ENCODE measurements at places on chromosomes 11 and 22.

DNA sequence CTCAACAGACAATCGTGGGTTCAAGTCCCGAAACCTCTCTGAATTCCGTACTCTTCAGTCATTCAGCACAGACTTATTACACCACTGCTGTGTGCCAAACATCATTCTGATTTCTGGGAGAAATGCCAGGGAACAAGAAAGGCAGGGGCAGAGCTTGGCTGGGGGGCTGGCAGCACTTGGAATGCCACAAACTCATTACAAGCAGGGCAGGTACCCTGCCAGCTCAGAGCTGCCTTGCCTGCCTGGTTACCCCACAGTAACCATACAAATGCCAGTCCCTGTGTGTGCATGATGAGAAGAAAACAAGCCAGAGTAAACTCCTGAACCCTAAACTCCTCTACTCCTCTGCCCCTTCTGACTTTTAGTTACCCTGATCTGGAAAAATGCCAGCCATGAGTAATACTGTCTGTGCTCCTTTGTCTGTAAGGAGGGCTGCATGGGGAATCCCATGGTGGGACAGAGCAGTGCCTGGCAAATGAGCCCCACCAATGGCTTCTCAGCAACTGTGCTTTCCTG lies 6.9 kb upstream of the RAD9A start:
- DNase-seq = no peak

DNA sequence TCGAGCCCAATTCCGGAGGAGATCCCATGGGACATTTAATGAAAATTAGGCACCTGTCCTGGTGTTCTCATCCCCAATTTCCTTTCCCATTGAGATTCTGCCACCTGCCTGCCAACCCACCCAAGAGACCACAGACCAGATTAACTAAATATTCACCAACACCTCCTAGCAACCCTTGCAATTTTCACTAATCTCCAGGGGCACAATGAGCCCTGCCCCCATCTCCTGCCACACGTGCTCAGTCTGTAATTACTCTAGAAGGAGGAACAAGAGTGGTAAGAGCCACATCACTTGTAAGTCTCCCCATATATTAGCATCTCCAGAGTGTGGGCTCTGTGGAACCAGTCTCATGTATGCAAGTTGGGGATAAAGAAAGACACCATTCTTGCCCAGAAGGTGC lies 38.0 kb downstream of the IL18BP start:
- no peak for DNase-seq

- no peak for DNase-seq
Observed at GRCh38 chr11:84799112-84799511, 828.0 kb downstream of the DLG2 start.

DNA sequence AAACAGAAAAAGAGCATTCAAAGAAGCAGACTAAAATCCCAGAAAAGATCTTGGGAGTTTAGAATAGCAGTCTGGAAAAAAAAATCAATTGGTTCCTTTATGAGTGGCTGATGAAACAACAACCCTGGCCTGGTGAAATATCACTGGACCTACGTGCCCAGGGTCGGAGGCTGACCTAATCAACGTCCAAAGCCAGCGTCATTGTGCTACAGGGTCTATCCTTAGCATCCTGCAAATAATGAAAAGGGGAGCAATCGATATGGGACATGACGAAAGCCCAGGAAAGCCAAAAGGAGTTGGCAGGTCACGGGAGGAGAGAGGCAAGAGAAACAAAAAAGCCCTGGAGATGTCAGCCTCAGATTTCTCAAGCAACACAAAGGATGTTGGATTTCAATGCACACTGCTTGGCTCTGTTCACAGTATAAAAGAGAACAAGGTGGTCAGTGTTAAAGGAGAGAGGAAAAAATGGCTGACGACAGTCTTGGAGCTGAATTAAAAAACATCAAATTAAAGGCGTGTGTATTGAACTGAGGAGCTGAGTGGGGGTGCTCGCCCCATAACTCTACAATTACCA lies 148.8 kb downstream of the BLID start:
- DNase-seq = no peak

DNA sequence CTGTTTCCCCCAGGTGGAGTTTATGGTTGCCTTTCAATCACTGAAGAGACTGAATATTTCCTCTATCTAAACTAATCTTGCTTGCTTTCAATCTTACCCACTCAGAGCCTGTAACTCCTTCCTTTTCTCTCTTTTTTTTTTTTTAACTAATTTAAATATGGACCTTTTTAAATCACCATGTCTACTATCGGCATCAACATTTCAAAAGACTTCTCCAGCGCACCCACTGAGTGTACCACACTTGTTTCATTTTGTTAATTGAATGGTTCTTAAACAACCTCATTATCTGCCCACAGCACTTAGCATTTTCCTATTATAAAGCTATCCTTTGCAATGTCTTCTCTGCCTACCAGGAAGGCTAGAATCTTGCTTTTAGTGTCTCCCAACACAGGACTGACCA lies 1212.5 kb downstream of the LRRC4C start:
- DNase-seq = no peak

DNA sequence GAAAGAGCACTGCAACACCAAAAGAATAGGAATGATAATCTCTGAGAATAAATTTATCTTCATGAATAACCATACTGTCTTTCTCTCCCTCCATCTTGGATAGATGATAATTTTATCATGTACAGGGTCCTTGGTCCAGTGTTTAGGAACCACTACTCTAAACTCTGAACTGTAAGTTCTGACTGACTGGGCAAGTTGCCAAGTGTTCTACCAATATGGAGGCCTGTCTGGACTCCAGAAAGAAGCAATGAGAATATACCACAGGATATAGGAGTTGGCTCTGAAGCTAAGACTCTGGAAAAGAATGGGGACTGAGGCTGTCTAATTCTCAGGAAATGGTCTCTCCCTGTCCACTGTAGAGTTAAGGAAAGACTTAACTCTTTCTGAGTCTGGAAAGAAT lies 1.5 kb downstream of the FHIP1B start:
- DNase-seq = no peak

GRCh38 chr11:69304686-69305085 lies 10.7 kb downstream of the MYEOV start:
- no peak for DNase-seq

GRCh38 chr11:3087373-3087772 lies 30.1 kb upstream of the CARS1 start:
- DNase-seq = no peak

DNA sequence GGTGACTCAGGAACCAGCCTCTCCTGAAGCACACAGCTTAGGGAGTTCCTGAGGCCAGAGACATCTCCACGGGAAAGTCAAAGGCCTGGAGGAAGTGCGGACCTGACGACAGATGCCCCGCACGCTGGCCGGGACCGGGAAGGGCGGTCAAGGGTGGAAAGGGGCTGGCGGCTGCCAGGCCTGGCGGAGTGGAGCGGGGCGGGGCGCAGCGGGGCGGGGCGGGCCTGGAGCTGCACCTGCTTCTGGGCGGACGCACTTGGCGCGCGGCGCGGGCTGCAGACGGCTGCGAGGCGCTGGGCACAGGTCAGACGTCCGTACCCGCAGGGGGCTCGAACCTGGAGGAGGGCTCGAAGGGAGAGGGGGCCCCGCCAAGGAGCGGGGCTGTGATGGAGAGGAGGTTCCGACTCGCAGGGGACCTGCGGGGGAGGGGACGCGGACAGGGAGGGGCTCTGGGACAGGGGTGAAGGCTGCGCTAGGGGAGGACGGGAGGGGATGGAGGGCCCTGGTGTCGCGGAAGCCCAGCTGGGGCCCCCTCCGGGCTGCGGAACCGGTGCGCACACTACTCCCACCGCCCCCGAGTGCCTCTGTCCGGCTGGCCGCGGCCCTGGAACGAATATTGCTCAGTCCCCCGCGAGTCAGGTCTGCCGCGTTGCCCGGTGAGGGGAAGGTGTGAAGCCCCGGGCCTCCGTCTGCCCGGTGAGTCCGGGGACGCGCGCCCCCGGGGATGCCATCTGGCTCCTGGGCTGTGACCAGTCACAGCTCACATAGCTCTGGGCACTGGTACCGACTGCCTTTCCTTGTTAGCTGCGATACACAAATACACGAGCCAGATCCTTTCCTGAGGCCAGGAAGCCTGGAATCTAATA lies at the start of gene TMEM45B:
Gene TMEM45B, plus strand, starts transcription at position 253 of the 866 bp plus-strand sequence. CDS start 36,635 bp downstream, outside the sequence.
- DNase-seq = peak; percentile 43

DNA sequence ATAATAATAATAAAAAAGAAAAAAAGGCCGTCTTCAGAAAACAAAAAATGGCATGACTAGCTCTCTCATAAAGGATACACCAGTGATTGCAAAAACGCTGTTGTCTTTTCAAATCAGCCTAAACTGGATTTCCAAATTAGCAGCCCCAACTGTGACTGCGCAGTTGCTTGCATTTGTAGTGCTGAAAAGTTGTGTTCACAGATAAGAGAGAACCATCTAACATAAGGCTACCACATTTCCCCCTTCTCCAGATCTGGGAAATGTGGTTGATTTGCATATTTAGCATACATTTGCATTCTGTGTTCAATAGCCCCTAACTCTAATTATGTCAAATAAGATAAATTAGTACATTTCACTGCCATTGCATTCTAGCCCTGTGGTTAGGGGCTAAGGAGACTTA lies 650.7 kb downstream of the OPCML start:
- DNase-seq = no peak

GRCh38 chr11:114847306-114847975 lies 169.1 kb downstream of the NXPE2 start:
- no peak for DNase-seq

- DNase-seq = no peak
Observed at GRCh38 chr11:115886422-115886733, 382.2 kb upstream of the CADM1 start.

DNA sequence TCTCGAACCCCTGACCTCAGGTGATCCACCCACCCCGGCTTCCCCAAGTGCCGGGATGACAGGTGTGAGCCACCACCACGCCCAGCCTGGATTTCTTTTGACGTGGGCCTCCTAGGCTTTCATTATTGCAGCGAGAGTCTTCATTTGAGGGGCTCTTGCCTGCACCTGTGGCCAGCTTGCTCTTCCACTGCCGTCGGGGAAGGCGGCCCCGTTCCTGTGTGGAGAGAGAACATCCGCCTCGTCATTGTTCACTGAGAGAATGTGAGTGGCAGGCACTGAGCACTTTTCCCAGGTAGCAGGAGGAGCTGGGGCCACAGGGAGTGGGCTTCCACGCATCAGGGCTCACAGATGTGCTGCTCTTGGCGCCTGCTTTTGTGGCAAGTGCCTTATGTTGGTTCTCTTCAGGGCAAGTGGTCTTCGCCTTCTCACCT lies 365.0 kb downstream of the TBC1D22A start:
- no peak for DNase-seq

DNA sequence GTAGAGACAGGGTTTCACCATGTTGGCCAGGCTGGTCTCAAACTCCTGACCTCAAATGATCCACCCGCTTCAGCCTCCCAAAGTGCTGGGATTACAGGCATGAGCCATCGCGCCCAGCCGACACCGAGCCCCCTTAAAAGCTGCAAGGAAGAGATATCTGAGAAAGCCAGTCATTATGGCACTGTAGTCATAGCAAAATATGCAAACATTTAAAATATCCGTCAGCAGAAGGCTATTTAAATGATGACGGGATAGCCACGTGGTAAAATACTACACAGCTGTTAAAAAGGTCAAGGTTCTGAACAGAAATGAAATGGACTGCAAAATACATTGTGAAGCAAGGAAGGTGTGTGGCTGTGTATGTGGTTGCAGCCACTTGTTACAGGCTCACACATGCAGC lies 6.4 kb upstream of the CCDC88B start:
- no peak for DNase-seq

- DNase-seq = no peak
Observed at GRCh38 chr11:47108214-47108613, 68.5 kb downstream of the ARFGAP2 start.

GRCh38 chr11:92707173-92707619 lies 262.3 kb upstream of the MTNR1B start:
- DNase-seq = no peak

- DNase-seq = no peak
Observed at GRCh38 chr11:84543367-84544159, 1083.6 kb downstream of the DLG2 start.

DNA sequence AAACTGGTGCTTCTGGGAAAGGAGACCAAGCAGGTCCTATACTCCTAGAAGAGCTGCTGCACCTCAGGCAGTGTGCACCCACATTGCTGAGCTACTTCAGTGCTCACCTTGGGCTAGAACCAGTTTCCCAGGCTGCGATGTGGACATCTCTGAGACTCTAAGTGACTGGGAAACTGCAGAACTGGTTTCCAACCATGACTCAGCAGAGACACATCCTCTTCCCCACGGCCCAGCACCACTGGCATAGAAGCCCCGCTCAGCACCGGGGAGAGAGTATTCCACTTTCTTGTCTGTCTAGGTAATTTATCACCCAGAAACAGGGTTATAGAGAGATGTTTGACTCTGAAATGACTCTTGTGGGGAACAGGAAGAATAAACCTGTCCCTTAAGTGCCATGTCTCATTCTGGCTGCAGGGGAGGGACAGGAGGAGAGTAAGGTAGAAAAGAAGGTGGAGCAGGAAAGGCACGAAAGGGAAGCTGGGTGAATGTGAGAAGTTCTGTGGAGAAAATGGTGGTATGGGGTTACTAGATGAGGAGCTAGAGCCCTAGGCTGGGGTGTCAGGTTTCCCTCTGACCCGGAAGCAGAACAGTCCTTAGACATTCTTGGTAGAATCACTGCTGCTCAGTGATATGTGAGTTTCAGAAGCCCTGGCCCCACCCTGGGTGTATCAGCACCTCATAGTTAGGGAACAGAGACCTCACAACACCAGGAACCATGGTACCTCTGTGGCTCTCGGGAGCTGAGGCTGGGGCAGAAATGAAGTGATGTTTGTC lies 340.4 kb upstream of the NCAM1 start:
- DNase-seq = no peak

GRCh38 chr11:126514061-126514693 lies 158.7 kb downstream of the ST3GAL4 start:
- no peak for DNase-seq

- no peak for DNase-seq
Observed at GRCh38 chr11:68042219-68043028, 3.6 kb downstream of the TCIRG1 start.

GRCh38 chr11:18065572-18065971 lies 19.5 kb upstream of the TPH1 start:
- no peak for DNase-seq

DNA sequence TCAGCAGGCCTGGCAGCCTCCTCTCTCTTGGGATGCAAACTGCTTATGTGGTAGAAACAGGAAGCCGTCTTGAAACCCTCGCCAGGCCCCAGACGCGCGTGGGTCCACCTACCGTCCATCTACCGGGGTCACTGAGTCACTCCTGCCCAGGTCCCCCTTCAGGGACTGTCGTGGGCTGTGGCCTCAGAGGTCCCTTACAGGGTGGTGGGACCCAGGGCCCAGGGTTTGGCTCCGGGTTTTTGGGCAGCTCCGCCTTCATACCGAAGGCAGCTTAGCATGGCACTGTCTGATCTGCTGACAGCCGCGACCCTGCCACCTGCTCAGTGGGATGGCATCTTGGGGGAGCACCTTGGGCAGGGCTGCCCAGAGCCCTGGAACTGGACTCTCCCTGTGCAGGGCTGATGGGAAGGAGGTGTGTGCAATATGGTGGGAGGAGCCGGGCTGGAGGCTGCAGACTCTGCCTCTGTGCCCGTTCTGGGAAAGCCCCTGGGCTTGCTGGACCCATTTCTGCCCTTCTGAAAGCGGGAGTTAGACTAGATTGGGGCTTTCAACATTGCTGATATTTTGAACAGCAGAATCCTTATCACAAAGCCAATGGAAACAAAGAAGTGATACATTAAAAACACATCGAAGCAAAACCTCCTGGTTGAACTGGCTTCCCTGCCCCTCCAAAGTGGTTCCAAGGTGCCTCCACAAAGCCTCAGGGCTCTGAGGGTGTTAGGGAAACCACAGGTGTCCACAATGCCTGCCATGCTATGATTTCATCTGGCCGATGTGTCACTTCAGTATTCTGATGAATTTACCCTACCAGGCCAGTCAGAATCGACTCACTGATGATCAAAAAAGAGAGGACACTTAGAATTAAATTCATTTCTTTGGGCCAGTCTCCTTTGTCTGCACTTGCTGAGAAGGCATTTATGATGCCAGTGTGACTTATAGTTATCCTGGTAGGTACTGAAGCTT lies 316.5 kb downstream of the KIRREL3 start:
- DNase-seq = no peak

Measured in mesothelial cell of epicardium (in vitro differentiated cells).